Muscle of leg (tissue), 16 donors: ENCODE measurements at places on chromosomes 11 and 22. TPM values are rescaled to one million over a fixed set of nuclear protein-coding genes. Genes with fewer than 3 reads are reported as not detected.
A peak's percentile ranks its signal among the peaks of the same experiment; 100 is the strongest.

Gene GDPD4
- total RNA-seq = 0.13 TPM

Gene TSSK2
- total RNA-seq = 0.04 TPM

Gene TSKU
- total RNA-seq = 13.9 TPM

Gene LMNTD2
- 0.22 TPM for total RNA-seq

Gene KRTAP5-8
- not detected for total RNA-seq

- no peaks in the 10 kb centered on the region for H3K36me3 ChIP-seq
- H3K27me3 ChIP-seq = no peaks in the 10 kb centered on the region
- DNase-seq = no peak
- H3K27ac ChIP-seq = no peak overlapping the region
Observed at GRCh38 chr11:74519710-74520109, 26.2 kb upstream of the LIPT2 start.

DNA sequence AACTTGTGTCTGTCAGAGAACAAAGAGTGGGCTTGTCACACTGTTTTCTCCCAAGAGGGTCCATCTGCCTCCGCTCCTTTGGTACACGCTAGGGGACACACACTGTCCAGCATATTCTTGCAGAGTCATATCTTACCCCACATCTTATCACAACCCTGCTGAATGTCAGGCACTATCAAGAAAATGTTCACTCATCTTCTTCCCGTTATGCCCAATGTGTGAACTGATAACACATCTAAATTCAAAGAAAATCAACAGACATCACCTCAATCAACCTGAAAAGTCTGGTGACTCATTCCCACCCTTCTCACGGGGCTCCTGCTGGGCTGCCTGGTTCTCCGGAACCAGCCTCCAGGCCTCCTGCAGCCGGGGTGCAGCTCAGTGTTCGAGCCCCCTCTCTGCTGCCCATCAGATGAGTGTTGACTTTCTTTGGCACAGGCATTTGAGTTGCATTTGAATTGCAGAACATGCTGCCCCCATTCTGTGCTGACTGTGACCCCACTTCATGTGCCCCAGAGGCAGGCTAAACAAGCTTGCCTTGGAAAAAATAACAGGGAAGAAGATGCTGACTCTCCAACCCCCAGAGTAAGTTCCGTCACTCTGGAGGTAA, 19.4 kb downstream of the GRAP2 start:
- no peak overlapping the region for H3K4me3 ChIP-seq
- DNase-seq = no peak
- H3K27me3 ChIP-seq = peaks cover 9% of the 10 kb centered on the region
- H3K27ac ChIP-seq = no peak overlapping the region
- no peaks in the 10 kb centered on the region for H3K36me3 ChIP-seq
- no peaks in the 10 kb centered on the region for H3K4me1 ChIP-seq

GRCh38 chr22:25169278-25170031, 30.2 kb upstream of the CRYBB3 start:
- no peak for DNase-seq
- H3K4me3 ChIP-seq = no peak overlapping the region
- peaks cover 10% of the 10 kb centered on the region for H3K4me1 ChIP-seq
- no peaks in the 10 kb centered on the region for H3K27me3 ChIP-seq

GRCh38 chr11:128917144-128917724, 25.4 kb downstream of the TP53AIP1 start:
- H3K4me1 ChIP-seq = peaks cover 25% of the 10 kb centered on the region
- H3K4me3 ChIP-seq = no peak overlapping the region
- no peaks in the 10 kb centered on the region for H3K27me3 ChIP-seq
- H3K36me3 ChIP-seq = no peaks in the 10 kb centered on the region
- no peak for DNase-seq

DNA sequence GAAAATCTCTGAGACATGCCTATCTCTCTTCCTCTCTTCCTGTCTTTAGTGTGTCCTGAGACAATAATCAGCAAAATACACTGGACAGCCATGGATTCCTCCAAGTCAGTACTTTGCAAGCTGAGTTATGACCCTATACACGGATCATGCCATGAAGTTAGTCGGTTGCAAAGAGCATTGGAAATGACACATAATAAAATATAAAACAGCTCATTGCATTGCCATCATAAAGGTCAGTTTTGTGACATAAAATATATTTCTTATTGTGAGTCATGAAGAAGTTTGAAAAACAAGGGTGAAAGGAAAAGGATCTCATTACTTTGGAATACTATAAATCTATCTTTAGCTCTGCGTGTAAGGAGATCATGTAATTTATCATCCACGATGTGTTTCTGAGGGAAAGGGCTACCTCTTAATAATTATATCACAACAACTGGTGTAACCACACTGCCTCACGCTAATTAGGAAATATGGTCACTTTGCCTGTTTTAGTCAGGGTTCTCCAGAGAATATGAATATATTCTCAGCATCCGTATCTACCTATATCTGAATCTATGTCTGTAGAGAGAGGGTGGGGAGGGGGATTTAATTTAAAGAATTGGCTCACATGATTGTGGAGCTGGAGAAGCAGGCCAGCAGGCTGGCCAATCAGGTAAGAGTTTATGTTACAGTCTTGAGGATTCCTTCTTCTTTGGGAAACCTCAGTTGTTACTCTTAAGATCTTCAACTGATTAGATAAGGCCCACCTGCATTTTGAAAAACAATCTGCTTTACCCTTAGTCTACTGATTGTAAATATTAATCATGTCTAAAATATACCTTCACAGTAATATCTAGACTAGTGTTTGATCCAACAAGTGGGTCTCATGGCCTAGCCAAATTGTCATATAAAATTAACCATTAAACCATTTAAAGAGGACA, 198.8 kb downstream of the FAT3 start:
- H3K27me3 ChIP-seq = no peaks in the 10 kb centered on the region
- no peak overlapping the region for H3K27ac ChIP-seq
- no peak for DNase-seq
- H3K4me3 ChIP-seq = no peak overlapping the region

DNA sequence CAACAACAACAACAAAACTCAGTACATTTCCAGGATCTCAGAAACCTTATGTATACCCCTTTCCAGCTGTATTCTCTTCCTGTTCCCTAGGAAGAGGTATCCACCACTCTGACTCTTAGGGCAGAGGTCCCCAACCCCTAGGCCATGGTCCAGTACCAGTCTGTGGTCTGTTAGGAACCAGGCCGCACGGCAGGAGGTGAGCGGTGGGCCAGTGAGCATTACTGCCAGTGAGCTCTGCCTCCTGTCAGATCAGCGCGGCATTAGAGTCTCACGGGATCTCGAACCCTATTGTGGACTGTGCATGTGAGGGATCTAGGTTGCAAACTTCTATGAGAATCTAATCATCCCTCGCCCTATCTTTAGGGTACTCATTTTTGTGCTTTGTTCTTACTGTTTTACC, 43.9 kb upstream of the LMO1 start:
- H3K27ac ChIP-seq = no peak overlapping the region
- no peaks in the 10 kb centered on the region for H3K27me3 ChIP-seq
- H3K4me3 ChIP-seq = no peak overlapping the region
- DNase-seq = no peak
- no peaks in the 10 kb centered on the region for H3K4me1 ChIP-seq

DNA sequence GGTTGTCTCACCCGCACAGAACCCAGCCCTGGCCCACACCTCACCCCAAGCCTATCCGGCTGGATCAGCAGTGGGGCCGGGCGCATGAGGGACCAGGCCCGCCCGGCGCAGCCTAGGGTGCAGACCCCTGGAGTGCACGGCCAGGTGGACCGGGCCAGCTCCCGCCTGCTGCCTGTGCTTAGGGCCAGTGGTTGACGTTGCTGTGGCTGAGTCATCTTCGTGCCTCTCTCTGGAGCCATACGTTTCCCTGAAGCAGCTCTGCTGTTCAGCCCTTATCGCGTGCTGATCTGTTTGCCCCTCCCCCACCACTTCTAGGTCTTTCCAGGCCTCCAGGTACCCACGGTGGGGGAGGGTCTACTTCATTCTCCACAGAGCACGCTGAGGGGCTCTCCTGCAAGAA, 39.5 kb downstream of the CDKN1C start:
- DNase-seq = no peak
- no peaks in the 10 kb centered on the region for H3K36me3 ChIP-seq
- peaks cover 4% of the 10 kb centered on the region for H3K27me3 ChIP-seq
- H3K4me3 ChIP-seq = no peak overlapping the region

DNA sequence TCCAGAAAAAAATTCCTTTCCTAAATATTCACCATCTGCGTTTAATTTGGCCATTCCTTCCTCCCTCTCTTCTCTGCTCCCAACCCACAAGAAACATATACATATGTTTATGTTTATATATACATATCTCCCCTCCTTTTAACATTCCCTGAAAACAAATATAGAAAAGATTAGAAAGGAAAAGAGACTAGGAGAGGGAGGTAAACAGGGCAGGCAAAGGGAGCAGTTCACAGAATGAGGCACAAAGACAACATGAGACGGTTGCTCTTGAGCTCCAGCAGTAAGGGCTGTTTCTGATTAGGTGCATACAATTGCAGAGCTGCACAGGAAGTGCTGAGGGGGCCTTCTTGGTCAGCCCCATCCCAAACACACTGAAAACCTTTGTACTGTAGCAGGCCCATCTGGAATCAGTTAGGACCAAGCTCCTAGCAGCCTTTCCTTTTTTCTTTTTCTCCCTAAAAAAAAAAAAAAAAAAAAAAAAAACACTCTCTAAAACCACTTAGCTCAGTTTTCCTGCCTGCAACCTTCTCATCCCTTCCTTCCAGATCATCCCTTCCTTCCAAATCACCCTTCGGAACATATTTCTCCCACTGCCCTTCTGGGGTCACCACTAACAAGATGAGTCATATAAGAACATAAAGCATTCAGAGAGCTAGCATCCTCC, 57.0 kb downstream of the RBFOX2 start:
- H3K4me3 ChIP-seq = no peak overlapping the region
- H3K36me3 ChIP-seq = no peaks in the 10 kb centered on the region
- peak; percentile 99 for DNase-seq

- no peaks in the 10 kb centered on the region for H3K27me3 ChIP-seq
- no peak overlapping the region for H3K4me3 ChIP-seq
- no peak overlapping the region for H3K27ac ChIP-seq
- no peaks in the 10 kb centered on the region for H3K36me3 ChIP-seq
Observed at GRCh38 chr11:95655536-95655935, 134.0 kb downstream of the FAM76B start.

DNA sequence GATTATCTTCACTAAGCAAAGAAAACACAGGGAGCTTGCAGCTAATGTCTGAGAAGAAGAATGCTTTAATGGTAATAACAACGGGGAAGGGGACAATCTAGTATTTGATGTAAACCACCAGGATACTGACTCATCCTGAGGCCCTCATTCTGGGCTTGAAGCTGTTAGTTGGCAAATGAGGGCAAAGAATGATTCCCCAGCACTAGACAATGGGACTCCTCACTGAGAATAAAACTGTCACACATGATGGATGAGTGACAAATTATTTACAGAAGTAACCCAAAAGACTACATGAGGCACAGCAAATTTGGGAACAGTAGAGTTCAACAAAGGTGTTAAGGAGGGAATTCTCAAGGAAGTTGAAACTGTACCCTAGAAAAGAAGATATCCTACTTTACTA, 76.3 kb downstream of the FAM168A start:
- no peak overlapping the region for H3K27ac ChIP-seq
- no peak for DNase-seq
- H3K27me3 ChIP-seq = no peaks in the 10 kb centered on the region

DNA sequence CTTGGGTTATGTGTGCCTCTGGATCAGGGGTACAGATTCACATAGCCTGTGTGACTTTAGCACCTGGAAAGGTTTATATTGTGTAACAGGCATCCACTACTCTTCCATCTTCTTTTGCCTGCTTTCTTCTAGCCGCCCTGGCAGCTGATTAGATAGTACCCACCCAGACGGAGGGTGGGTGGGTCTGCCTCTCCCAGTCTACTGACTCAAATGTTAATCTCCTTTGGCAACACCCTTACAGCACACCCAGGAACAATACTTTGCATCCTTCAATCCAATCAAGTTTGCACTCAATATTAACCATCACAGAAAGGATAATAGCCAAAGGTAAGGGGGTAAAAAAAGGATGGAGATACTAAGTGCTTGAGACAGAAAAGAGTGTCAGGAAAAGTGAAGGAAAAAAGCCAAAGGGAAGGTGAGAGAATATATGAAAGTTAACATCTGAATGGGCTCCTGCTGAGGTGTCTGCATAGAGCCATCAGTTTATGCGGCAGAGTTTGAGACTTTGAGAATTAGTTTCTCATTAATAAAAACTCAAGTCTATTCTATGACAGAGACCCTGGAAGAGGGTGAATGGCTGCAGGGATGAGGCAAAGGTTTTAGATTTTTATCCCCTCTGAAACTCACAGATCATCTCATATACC, 2.6 kb upstream of the OR51B6 start:
- H3K4me1 ChIP-seq = no peaks in the 10 kb centered on the region
- H3K4me3 ChIP-seq = no peak overlapping the region
- no peak overlapping the region for H3K27ac ChIP-seq
- no peaks in the 10 kb centered on the region for H3K36me3 ChIP-seq

- no peaks in the 10 kb centered on the region for H3K4me1 ChIP-seq
- H3K4me3 ChIP-seq = no peak overlapping the region
- DNase-seq = no peak
Observed at GRCh38 chr22:31321421-31321820, 24.7 kb downstream of the PATZ1 start.

DNA sequence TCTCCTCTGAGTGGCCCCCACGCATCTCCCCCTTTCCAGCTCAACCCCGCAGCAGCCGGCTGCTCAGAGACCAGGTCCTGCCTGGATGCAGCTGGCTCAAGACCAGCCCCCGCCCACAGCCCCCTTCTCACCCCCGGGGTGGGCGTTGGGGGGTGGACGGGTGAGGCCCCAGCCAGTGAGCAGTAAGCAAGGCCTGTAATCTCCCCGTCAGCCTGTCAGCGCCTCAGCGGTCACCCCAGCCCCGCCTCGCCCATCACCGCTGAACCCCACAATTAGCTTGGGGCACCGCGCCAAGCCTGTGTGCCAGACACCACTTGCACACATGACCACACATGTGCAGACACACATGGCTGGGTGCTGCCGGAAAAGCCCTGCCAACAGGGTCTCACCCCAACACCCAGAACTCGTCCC, 5.9 kb downstream of the PLXNB2 start:
- H3K36me3 ChIP-seq = peaks cover 19% of the 10 kb centered on the region
- no peak overlapping the region for H3K4me3 ChIP-seq
- DNase-seq = no peak

DNA sequence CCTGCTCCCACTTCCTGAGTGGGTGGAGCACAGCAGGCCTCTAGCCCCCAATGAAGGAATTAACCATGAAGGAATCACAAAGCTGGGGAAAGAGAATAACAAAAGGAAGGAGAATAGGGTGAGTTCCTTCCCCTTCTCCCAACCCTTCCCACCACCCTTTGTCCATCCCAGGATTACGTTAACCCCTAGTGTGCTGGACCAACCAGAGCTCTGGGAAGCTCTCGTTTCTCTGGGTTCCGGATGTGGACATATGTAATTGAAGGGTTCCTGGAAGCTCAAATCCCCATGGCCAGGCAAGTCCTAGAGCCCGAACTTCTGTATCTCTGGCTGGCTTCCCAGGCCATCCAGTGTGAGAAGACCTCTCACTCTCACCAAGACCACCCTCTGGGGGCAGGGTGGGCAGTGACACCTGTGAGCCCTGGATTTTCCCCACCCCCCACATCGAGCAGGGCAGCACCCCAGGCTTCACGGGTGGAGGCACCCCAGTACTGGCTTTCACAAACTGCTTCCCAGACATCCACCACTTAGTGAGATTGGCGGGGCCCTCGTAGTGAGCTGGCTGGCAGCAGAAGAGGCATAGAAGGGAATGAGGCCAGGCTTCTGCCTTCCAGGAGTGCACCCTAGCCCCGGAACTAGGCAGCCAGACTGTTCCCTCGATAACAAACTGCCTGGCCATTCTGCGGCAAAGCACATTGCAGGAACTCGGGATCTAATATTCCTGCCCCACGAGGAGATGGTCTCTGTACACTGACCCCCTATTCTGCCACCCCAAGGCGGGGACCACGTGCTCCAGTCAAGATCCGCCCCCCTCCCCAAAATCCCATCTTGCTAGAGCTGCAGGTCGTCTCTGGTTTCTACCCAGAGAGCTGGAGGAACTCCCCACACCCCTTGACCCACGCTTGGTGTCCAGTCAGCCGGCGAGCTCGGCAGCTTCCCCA, 2.1 kb downstream of the NECTIN1 start:
- H3K4me3 ChIP-seq = peak overlapping the region; percentile 62
- no peak overlapping the region for H3K27ac ChIP-seq
- DNase-seq = peak; percentile 47
